Right lobe of liver (tissue), 6 donors: ENCODE measurements at places on chromosomes 2 and 18. TPM values are rescaled to one million over a fixed set of nuclear protein-coding genes. Genes with fewer than 3 reads are reported as not detected.

CERS6 gene
- 14.7 TPM for total RNA-seq

KLHL30 gene
- total RNA-seq: 0.19 TPM

CERKL gene
- not detected for total RNA-seq

CNTNAP5 gene
- total RNA-seq: not detected

CHRND gene
- total RNA-seq: not detected

TFCP2L1 gene
- total RNA-seq: 0.27 TPM
